ENCODE measurements at places on chromosomes 1 and 21.

- DNase-seq: no peak
Measured at GRCh38 chr1:62271134-62271533, 48.1 kb downstream of the KANK4 start.

DNA sequence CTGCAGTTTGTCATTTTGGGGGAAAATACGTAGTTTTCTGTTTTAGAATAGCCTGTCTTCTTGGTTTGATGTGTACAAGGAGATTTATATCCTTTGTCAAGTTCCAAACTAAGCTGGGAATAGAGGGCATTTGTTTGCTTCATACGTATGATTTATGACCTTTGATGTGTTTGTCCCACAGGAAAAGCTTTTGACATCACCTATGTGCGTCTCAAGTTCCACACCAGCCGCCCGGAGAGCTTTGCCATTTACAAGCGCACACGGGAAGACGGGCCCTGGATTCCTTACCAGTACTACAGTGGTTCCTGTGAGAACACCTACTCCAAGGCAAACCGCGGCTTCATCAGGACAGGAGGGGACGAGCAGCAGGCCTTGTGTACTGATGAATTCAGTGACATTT is 79.9 kb downstream of the LAMC1 start:
- DNase-seq: no peak

GRCh38 chr1:214557952-214558735 is 6.7 kb upstream of the PTPN14 start:
- DNase-seq: no peak

DNA sequence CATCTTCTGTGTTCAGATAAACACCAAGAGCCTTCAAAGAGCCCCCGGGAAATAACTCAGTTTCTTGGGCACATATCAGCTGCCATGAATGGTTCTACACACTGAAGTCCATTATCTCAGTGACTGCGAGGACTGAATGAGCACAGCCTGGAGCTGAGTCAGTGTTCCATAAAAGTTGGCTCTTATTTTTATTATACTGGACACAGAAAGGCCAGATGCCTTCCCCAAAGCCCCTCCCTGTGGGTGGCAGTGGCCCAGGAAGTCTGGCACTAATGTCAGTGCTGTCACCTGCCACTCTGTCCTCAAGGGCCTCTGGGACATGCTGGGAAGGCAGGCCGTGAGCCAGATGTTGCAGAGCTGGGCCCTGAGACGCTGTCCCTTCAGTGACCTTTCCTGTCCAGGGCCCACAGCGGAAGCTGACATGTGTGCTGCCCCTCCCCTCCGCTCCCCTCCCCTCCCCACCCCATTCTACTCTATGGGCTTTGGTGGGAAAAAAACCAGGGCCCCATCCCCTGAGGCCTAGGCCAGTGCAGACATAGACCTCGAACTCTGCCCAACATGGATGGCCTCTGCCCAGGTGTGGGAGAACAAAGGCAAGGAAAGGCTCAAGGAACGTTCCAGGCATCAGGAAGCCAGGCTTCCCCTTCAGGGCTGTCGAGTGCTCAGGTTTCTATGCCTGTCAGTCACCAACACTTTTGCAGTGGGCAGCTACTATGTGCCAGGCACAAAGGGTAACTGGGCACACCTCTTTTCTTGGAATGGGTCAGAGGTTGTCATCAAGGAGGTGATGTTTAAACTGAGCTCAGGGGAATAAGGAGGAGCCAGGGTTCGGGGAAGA is 22.4 kb upstream of the NPPB start:
- DNase-seq: no peak

GRCh38 chr1:33335020-33335419 is 14.1 kb upstream of the A3GALT2 start:
- no peak for DNase-seq

DNA sequence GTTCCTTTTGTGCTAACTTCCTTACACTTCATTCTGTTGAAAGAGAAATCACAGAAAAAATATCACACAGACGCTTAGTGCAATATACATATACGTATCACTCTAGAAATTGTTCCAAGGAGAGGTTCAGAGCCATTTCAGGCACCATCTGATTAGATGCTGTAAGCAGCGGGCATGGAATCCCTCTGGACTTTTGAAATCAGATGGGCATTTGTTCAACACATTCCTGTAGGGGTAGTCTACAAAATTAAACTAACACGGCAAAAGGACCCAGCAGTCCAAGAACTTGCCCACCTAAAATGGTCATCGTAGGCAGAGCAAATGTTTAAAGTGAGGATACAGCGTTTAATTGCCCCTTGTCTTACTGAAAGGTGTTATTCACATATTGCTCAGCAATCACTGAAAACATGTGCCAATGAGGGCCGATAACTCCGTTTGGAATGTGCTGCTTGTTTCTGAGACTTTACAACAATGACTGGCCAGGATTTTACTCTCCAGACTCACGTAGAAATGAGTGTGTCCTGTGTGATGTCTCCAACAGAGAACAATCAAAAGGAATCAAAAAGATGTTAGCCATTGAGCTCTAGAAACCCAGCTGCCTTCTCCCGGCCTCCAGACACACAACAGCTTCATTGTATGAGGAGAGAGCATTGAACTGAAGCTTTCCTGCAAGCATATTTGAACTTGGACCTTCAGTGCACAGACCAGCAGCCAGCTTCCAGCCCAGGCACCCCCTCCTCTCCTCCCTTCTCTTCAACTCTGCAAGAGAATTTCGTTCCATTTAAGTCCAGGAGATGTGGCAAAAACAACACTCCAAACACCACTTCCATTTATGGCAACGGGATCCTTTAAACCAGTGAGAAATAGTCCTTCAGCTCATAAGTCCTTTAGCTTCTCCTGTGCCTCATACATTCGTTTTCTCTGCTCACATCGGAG is 32.1 kb upstream of the ADORA3 start:
- DNase-seq: no peak

DNA sequence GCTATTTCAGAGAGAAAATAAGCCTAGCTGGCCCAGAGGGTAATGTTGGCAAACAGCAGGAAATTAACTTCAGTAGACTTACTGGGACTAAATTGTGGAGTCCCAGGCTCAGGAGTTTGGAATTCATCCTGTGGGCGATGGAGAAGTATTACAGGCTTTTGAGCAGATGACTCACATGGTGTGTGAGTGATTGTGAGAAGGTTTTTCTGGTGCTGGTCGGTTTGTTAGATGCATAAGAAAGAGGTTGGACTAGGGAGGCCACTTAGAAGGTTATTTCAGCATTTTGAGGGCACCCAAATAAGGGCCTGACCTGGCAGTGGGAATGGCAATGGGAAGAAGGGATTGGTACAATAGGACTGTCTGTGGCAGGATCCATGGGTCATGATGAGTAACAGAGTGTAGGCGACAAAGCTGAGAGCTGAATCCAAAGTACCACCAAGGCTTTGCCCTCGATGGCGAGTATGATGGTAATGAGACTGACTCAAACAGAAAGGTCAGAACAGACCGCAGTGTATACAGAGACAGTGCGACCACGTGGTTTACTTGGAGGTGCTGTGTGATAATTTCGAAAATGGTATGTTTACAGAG is 69.2 kb upstream of the KIF26B start:
- no peak for DNase-seq

GRCh38 chr1:110452330-110452729 is 1.4 kb downstream of the PROK1 start:
- DNase-seq: no peak

GRCh38 chr21:34180826-34181359 is 107.5 kb downstream of the MRPS6 start:
- DNase-seq: no peak

Data from stimulated activated CD8-positive, alpha-beta memory T cell treated with anti-CD3 and anti-CD28 coated beads, Interleukin-7, amount 100 ng/mL, for 4 hours (primary cell).